AG10803 (cell line): ENCODE measurements at places on chromosomes 2 and 18.
A peak's percentile ranks its signal among the peaks of the same experiment; 100 is the strongest.

- DNase-seq, result peak; percentile 10
These were observed 25.4 kb downstream of the USP14 start for GRCh38 chr18:183769-184168.

DNA sequence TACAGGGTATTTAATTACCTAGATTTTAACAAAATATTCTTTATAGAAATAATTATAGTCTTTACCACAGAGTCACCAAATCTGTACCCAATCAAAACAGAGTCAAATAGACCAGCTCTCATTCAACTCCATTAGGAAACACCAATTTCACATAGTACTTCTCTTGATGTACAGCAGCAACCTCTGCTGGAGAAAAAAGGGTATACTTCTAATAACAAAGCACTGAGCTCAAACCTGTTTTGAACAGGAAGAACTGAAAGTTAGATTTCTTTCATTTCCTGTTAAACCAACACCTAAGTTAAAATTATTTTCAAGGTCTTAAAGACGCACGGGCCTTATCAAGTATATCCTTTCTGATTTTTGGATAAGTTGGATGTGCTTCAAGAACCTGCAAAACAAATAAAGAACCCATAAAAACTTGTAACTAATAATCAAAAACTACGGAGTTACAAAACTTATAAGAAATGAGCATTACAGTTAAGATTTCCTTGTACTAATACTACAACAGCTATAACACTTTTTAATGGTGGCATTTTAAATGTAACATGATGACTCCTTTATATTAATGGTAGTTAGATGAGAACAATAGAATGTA is 79.0 kb downstream of the TTC21B start:
- peak; percentile 65 for DNase-seq

- DNase-seq, result peak; percentile 45
These were observed 129.9 kb downstream of the PRPF40A start for GRCh38 chr2:152587187-152587947.

GRCh38 chr2:209391776-209392401 is 32.0 kb upstream of the MAP2 start:
- peak; percentile 53 for DNase-seq

GRCh38 chr2:121266543-121267106 is 18.4 kb downstream of the TFCP2L1 start:
- DNase-seq, result no peak

- no peak for DNase-seq
These were observed 467.1 kb downstream of the ADCYAP1 start for GRCh38 chr18:1371724-1372123.

- peak; percentile 60 for DNase-seq
These were observed 542 bp upstream of the CNNM3 start for GRCh38 chr2:96815326-96816126.

DNA sequence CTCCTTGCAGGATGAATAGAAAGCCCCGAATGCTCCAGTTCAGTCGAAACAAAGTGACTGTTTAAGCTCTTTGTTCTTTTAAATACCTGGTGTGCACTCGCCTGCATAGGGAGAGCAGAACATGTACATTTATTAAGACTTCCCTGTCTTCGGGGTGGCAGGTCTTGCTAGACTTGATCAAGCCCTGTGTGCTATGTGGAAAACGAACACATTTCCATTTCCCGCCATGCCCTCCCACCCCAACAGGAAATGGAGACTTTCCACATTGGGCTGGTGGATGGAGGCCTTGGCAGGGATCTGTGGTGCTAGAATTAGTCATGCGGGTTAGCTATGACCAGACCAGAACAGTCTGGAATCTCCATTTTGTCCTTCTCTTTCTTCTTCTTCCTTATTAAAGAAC is 321.0 kb upstream of the THSD7B start:
- DNase-seq, result no peak

DNA sequence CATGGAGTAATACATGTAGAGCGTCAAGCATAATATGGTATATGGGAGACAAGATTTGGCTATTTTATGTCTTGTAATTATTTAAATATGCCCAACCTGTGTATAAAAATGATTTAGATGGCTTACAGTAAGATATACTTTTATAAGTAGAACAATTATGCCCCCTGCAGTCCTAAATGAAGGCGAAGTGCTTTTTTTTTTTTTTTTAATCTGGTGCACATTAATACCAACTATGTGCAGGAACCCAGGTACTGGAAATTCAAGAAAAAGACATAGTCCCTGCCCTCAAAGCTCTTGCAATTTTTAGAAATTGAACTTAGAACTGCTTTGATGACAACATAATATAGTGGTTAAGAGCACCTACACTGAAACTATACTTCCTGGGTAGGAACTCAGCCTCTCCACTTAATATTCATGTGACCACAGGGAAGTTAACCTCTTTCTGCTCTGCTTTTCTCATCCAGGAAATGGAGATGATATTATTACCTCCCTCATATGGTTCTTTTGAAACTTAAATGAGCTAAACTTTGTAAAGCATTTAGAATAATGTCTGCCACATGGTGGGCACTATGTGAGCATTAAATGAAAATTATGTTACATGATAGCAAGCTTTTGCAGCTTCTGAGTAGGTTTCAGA is 38.1 kb downstream of the AFTPH start:
- DNase-seq, result peak; percentile 22
